ENCODE measurements at places on chromosomes 3 and 15. TPM values are rescaled to one million over a fixed set of nuclear protein-coding genes. Genes with fewer than 3 reads are reported as not detected.
A peak's percentile ranks its signal among the peaks of the same experiment; 100 is the strongest.

ECT2 gene
- total RNA-seq = 11.2 TPM

PPARG gene
- 13.0 TPM for total RNA-seq

DNA sequence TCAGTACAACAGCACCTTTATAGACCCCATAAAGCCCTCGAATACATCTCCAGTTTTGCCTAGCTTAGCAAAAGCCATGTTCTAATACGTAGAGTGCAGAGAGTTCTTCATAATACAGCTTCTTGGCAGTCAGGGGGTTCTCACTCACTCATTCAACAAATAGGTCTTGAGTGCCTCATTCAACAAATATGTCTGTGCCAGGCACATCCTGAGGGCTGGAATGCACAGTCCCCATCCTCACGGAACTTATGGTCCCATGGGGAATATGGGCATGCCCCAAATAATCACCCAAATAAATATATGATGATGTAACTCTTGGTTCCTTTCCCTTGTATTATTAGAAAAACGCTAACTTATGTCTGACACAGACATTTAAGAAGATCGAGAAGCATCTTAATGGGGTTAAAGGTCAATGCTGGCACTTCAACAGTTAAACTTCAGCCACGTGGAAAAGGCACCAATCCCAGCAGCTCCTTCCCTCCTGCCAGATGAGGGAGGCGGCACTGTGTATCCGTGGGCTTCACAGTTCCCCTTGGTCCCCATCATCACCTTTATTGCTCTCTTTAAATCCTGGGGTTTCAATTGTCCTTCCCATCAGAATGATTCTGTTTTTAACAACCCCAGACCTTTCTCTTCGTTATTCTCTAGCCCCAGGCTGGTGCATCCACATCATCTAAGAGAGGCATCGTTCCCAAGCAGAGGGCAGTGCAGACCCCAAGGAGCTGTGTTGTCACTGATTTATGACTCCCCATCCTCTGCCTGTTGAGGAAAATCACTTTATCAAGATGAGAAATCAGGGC, 18.9 kb upstream of the SEMA5B start:
- no peak for DNase-seq

DNA sequence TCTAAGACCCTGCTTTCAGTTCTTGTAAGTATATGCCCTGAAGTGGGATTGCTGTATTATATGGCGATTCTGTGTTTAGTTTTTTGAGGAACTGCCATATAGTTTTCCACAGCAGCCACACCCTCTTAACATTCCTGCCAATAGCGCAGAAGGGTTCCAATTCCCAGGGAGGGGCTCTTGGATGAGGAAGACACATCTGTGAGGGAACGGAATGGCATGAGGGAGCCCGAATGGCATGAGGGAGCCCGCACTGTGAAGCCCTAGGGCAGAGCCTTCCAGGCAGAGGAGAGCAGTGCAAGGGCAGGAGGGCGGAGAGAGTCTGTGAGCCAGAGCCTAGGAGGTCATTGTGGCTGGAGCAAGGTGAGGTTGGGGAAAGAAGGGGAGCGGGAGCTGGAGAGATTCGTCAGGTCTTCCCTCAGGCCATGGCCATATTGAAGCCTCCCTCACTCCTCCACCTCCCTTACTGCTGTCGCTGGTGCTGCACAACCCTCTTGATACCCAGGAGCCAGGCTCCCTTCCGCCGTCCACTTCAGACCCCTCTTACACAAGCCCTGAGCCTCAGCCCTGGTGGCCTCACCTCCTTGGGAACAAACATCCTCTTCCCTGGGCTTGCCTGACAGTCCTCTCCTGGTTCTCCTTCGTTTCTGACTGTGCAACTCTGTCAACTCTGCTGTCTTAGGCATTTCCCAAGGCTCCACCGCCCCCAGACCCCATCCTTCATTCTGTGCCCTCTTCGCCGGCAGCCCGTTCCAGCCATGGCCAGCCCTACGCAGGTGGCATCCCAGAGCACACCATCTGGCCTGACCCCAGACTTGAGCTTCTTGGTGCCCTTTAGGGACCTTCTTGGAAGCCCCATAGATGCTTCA, 51.4 kb downstream of the FGD5 start:
- DNase-seq = no peak

DNA sequence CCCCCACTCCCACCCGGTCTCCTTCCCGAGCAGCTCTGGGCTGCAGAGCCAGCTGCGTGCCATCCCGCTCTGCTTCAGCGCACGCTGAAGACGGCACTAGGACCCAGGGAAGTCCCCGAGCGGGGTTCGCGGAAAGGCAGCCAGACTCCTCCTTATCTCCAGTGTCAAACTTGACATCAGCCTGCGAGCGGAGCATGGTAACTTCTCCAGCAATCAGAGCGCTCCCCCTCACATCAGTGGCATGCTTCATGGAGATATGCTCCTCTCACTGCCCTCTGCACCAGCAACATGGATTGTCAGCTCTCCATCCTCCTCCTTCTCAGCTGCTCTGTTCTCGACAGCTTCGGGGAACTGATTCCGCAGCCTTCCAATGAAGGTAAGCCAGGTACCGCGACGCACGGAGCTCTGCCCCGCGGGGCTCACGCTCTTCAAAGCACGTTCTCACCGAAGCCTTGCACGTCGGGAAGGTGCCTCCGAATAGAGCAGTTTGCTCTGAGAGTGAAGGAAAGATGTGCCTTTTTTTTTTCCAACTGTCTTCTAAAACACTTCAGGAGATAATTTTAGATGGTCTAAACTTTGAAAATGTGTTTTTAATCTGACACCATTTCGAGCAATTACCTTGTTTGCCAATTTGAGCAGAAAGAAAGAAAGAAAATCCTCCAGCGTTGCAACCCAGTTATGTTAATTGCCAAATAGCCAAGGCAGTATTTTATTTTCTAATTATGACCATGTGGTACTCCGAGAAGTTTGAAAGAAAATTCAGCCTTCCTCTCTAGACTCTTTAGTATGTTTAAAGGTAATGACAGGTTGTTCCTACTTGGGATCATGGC, at the start of gene EPHA3:
Gene EPHA3 (plus strand): TSS at position 161 of the 830 bp plus-strand sequence. CDS start 128 bp downstream, at position 289.
- peak; percentile 65 for DNase-seq

- no peak for DNase-seq
These were observed 3.1 kb upstream of the FOXB1 start for GRCh38 chr15:60000824-60001609.

DNA sequence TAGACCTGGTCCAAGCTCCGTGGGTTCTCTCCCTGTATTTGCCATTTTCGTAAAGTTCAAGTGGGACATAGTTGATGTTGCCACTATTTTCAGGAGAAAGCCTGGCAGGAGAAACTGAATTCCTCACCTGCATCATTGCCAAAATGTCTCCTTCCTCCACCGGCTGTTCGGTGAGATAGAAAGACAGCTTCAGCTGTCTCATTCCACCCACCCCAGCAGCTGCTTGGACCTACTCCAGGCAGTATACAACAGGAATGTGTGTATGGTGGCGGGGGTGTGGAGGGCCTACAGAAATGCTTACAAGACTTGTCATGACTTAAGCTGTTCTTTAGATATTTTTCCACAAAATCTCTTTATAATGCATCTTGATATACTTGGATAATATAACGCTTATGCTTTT, 132.7 kb upstream of the RAP2B start:
- no peak for DNase-seq

Measured in mucosa of gallbladder (tissue), 1 donor.